Astrocyte of the hippocampus (primary cell): ENCODE measurements at places on chromosomes 16 and 17.
A peak's percentile ranks its signal among the peaks of the same experiment; 100 is the strongest.

DNA sequence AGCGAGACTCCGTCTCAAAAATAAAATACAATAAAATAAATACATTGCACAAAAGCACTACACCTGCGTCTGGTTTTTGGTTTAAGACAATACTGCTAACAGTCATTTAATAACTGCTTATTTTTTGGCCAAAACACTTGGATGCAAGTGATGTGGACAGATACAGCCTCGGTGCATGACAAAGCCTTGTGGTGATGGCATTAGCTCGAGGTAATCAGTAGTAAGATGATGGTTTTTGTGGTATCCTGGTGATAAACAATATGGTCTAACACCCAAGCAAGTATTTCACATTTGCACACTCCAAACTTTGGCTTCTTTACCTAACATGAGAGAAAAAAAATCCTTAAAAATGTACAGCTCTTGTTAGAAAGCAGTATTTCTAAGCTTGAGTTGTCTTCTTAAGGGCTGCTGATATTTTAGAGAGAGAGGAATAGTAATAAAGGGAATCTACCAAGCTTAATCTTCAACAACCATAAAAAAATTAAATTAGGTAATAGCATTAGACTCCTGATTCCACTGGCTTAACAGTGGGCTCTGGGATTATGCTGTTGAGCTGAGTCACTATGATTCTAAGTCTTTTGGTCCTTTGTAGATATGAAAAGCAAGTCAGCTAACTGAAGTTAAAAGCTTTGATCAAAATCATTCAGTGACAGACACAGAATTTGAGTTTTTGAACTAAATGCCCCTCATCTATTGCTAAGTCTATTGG, 111.1 kb downstream of the VPS53 start:
- DNase-seq, result no peak

- DNase-seq, result no peak
Observed at GRCh38 chr16:81214745-81215166, 23.7 kb upstream of the BCO1 start.

DNA sequence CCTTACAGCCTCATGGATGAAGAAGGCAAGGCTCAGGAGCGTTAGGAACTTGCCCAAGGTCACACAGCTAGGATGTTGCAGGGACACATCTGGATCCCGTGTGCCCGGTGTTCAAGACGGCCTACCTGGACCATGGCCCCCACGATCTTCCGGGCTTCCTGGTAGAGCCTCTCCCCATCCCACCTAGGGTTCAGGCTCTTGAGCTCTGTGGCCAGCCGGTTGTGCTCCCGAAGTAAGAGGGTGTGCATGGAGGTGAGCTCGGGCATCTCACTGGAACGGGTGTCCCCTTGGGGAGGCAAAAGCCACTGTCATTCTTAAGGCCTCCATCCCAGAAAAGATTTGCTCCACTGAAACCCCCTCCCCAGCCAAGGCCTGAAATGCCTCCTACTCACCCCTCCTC, 5.3 kb downstream of the MPO start:
- DNase-seq, result no peak

GRCh38 chr17:66138120-66138519, 53.8 kb downstream of the CEP112 start:
- no peak for DNase-seq

- DNase-seq, result no peak
Observed at GRCh38 chr17:78891406-78892061, 11.5 kb downstream of the CEP295NL start.

DNA sequence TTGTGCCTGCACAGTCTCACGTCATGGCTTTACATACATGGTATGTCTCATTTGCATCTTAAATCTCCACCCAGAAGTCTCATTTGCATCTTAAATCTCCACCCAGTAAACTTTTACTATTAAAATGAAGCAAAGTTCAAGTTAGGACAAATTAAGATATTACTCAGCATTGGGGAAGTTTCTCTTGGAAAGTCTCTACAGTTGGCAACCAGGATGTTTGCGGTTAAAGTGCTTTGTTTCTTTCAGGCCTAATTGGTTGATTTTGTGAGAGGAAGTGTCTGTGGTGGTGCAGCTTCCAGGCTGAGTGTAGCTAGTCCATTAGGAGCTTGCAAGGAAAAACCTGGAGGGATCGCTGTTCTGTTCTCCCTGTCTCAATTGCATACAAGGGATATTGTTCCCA, 1373.3 kb upstream of the GOT2 start:
- peak; percentile 83 for DNase-seq

GRCh38 chr17:28973425-28973824, 22.1 kb upstream of the PHF12 start:
- DNase-seq, result peak; percentile 96

- DNase-seq, result peak; percentile 51
Observed at GRCh38 chr17:59002848-59003247, 103.8 kb downstream of the TRIM37 start.

DNA sequence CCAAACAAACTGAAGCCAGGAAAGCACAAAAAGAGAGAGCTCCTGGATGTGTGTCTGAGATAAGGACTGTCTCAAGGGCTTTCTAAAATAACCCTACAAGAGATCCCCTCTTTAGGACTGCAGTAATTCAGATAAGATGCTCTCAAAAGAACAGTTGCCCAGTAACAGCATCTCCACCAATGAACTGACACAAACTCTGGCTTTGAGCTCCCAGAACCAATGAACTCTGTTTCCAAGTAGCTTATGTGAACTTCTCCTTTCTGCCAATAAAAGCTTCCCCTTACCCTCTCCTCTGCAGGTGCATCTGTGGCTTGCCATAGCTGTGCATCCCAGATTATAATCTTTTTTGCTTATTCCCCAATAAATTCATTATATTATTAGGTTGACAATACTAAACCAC, 421.5 kb downstream of the SLC39A11 start:
- no peak for DNase-seq

GRCh38 chr16:89197033-89197632, 3.2 kb downstream of the SLC22A31 start:
- no peak for DNase-seq

- DNase-seq, result no peak
Observed at GRCh38 chr17:57471868-57472368, 215.6 kb downstream of the MSI2 start.

GRCh38 chr16:72142476-72142875, 29.5 kb downstream of the PMFBP1 start:
- no peak for DNase-seq

GRCh38 chr16:13997526-13997925, 73.6 kb upstream of the MRTFB start:
- no peak for DNase-seq

DNA sequence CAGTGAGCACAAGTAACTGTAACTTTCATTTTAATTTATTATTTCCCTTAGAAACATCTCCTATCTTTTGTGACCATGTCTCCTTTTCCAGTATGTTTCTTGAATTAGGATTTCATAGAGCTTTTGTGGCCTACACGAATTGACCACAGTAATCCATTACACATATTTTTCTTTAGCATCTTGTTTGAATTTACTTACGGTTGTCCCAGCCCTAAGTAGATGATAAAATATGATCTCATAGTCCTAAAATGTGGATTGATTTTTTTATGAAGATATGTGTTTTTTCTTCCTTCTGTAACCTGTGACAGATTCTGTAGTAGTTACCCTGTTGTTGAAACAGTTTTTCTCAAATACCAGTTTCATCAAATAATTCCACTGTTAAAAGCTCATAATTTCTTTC, 61.5 kb downstream of the NF1 start:
- DNase-seq, result peak; percentile 36

- no peak for DNase-seq
Observed at GRCh38 chr16:58497468-58497867, 2.5 kb upstream of the NDRG4 start.

DNA sequence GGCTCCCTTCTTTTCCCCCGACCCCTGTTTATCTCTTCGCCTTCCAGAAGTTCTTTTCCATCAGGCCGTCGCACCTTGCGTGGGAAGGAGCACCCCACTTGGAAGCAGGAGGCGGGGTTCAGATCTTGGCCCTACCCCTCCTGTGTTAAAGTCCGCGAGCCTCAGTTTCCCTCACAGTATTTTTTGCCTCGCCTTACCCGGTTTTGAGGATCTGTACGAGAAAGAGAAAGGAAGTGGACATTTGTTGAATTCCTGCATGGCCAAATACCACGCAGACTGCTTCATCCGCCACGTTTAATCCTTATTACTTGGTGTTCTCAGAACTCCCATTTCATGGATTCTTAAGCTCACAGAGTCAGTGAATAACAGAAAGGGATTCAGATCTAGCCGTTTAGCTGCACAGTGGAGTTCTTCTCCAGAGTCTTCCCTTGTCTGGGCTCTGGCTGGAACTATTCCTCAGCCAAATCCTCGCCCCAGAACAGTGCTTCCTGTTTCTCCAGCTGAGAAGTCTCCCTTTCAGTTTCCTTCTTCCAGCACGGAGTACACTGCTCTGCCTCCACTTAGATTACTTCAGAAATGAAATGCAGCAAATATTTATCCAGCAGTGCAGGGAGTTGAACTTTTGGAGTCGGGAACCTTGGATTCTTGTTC, 590 bp downstream of the TMEM219 start:
- peak; percentile 31 for DNase-seq

DNA sequence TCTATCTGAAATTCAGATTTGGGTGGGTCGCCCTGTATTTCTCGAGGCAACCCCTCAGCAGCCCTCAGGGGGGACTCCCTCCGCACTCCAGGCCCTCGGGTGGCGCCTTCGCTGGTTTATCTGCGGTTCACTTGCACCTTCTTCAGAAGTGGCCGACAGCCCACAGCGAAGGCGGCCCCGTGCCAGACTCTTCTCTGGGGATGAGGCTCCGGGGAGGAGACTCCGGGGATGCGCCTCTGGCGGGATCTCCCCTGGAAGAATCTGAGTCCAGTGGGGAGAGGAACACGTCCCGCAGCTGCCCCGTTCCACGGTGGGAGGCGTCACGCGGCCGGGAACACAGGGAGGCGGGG, 63.9 kb upstream of the DNAJA2 start:
- DNase-seq, result no peak

DNA sequence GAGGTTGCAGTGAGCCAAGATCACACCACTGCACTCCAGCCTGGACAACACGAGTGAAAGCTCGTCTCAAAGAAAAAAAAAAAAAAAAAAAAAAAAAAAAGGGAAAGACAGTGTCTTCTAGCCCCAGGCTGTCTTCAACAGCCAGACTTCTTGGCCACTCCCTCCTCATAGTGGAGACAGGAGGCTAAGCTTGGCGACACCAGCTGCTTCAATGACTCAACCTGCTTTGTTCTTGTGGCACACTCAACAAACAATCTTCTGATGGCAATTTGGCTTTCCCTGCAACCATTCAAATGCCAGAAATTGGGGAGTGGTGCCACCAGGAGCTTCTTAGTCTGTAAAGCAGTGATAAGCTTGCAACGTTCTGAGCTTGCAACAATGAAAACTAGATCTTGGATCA, 290.4 kb upstream of the DYNLRB2 start:
- no peak for DNase-seq

- DNase-seq, result no peak
Observed at GRCh38 chr16:69701452-69701851, 24.9 kb downstream of the NQO1 start.

DNA sequence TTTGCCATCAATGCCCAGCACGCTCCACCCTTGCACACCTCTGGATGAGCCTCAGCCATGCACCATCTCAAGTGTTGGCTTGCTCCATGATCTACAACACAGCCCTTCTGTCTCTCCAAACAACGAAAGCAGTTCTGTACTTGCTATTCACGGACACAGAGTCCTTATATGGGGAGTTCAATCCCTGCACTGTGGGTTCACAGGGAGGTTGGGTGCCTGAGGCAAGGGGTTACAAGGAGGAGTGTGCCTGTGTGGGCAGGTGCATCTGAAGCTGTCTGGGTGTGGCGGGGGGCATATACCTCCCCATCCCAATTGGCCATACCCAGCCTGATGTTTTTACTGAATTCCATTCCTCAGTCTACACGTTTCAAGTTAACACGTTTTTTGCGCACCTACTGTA, 5.6 kb downstream of the RUNDC3A start:
- DNase-seq, result no peak

DNA sequence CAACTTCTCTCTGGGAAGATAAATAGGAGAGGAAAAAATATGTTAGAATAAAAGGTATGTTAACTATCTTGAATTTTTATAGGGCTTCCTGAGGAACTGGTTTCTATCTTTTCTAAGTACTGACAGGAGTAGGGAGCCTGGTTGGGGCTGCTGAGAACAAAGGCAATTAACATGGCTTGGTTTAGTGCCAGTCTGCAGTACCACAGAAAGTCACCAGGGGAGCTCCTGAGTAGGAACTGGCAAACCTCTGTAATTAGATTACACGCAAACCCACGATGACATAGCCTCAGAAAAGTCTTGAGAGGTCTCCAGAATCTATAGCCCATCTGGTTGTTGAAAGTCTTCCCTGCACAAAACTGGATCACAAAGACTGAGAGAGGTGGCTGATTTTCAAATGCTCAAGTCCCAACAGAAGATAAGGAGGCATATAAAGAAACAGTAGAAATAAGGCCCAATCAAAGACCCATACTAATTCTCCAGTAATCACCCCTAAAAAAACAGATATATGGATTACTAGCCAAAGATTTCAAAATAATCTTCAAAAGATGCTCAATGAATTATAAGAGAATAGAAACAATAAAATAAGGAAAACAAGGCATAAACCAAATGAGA, 11.7 kb upstream of the CNTNAP4 start:
- DNase-seq, result peak; percentile 28

- DNase-seq, result no peak
Observed at GRCh38 chr16:78271981-78272380, 172.5 kb downstream of the WWOX start.

DNA sequence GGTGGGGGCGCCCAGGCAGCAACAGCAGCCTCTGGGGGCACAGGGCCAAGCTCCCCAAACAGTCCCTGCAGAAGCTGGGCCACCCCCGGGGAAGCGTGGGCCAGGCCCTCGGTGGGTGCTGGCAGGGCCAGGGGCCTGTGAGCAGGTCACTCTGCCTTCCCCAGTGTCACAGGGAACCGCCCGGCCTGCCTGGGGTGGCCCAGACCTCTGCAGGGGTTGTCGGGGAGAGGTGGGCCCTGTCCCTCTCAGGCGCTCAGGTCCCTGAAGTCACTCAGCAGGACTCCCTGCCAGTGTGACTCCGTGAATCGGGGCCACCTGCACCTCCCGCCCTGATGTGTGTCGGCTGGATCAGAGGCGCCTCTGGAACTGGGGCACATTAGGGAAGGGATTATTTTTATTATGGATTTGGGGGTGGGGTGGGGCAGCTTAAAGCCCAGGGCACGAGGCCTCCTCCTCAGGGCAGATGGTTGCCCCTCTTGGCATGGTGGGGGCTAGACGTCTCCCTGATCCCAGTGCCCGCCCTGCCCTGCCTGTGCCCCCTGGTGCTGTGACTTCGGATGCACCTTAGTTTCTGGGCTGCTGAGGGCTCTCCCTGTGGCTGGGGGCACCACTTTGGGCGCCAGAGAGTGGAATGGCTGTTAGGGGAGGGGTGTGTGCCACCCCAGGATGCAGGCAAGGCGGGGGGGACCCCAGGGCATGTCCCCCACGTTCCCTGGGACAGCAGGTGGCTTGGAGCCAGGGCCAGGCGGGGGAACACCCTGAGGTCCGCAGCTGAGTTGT, 1.2 kb upstream of the GNG13 start:
- DNase-seq, result no peak

DNA sequence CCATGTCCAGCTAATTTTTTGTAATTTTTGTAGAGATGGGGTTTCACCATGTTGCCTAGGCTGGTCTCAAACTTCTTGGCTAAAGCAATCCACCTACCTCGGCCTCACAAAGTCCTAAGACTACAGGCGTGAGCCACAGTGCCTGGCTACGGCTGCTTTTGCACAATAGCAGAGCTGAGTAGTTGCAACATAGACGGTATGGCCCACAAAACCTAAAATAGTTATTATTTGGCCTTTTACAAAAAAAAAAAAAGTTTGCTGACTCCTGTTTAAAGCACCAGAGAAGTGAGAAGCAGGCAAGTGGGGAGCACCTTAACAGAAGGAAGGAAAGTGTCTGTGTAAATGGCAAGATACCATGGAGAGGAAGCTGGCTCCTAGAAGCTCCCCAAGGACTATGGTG, 5.3 kb upstream of the HSF5 start:
- DNase-seq, result no peak
